ENCODE measurements at places on chromosomes 12 and 14. TPM values are rescaled to one million over a fixed set of nuclear protein-coding genes. Genes with fewer than 3 reads are reported as not detected.

Gene PPM1H
- 5.5 TPM for total RNA-seq

Gene IQSEC3
- total RNA-seq, result 1.7 TPM

GRCh38 chr12:48940181-48940580 is 14.9 kb upstream of the FKBP11 start:
- DNase-seq, result no peak

DNA sequence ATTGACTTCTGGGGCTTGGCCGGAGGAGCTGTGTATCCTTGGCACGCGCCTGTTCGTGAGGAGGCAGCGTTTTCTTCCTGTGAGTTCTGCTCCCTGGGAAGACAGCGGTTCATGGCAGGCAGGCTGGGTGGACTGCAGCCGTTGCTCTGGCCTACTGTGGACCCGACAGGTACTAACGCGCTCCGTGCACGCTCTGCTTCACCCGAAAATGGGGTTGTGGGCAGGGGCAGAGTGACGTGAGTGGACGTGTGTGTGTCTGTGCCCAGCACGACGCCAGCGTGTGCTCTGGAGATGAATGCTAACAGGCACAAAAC is 179.1 kb downstream of the KIF26A start:
- DNase-seq, result no peak

- DNase-seq, result no peak
These were observed 8.8 kb downstream of the SERPINA1 start for GRCh38 chr14:94379291-94380224.

Measured in heart right ventricle (tissue), 16 donors.